Neural crest cell (in vitro differentiated cells): ENCODE measurements at places on chromosomes 4 and X.
A peak's percentile ranks its signal among the peaks of the same experiment; 100 is the strongest.

- no peak for DNase-seq
Measured at GRCh38 chrX:132114607-132115006, 13.2 kb downstream of the FRMD7 start.

- peak; percentile 1 for DNase-seq
Measured at GRCh38 chr4:27360790-27361267, 500.2 kb downstream of the STIM2 start.

DNA sequence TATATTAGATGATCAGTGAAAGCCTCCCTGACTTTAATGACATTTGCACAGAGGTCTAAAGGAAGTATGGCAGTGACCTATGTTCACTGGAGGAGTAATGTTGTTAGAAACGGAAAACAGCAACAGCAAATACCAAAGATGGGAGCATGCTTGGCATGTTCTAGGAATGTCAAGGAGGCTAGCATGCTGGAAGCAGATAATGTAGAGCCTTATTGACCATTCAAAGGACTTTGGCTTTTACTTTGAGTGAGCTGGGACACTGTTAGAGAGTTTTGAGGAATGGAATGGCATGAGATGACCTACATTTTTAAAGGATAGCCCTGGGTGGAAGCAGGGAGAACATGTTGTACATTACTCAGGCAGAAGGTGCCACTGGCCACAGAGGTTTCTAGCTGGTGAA, 6.0 kb downstream of the RPA4 start:
- DNase-seq = no peak

GRCh38 chr4:127959794-127960193, 5.2 kb downstream of the MFSD8 start:
- no peak for DNase-seq

- peak; percentile 51 for DNase-seq
Measured at GRCh38 chr4:108762559-108763225, at the start of gene ETNPPL. ETNPPL (minus strand) TSS chr4:108763053; CDS start chr4:108762898, 155 bp downstream.

- no peak for DNase-seq
Measured at GRCh38 chr4:127047930-127048329, 584.8 kb upstream of the INTU start.

DNA sequence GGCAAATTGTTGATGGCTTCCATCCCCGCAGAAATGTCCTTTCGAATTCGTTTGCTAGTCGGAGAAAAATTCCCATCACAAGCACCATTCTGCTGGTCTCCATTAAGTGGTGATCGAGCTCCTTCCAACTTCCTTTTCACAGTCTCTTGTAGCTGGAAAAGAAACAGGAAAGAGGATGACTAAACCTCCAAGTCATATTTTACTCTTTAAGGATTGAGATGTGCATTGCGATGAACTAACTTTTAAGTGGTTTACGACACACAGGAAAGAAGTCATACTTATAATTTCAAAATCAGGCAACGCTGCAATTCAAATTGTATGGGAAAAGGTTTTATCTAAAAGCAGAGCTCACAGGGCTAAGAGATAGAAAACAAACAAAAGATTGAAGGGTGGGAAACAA, 225.2 kb downstream of the MGST2 start:
- no peak for DNase-seq

GRCh38 chr4:139898293-139898692, 232.7 kb downstream of the MGST2 start:
- no peak for DNase-seq

- DNase-seq = no peak
Measured at GRCh38 chrX:133979641-133980230, 5.7 kb downstream of the GPC3 start.
